Thyroid gland (tissue), 4 donors: ENCODE measurements at places on chromosomes 2 and 18.

DNA sequence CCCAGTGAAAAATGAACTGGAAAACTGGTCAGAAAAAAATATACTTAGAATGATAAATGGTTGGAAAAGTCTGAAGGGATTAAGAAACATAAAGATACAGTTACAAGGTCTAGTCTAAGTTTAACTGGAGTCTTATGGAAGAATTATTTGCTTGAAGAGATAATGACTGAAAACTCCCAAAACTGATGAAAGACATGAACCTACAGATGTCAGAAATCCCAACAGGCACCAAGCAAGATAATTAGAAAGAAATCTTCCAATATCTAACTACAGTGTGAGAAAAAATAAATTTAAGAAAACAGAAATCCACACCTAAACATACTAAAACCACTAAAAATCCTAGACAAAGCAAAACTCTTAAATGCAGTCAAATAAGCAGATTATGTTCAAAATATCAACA is 19.4 kb downstream of the SS18 start:
- H3K4me3 ChIP-seq: no peak overlapping the region
- peaks cover 10% of the 10 kb centered on the region for H3K4me1 ChIP-seq
- no peaks in the 10 kb centered on the region for H3K27me3 ChIP-seq
- DNase-seq: no peak

DNA sequence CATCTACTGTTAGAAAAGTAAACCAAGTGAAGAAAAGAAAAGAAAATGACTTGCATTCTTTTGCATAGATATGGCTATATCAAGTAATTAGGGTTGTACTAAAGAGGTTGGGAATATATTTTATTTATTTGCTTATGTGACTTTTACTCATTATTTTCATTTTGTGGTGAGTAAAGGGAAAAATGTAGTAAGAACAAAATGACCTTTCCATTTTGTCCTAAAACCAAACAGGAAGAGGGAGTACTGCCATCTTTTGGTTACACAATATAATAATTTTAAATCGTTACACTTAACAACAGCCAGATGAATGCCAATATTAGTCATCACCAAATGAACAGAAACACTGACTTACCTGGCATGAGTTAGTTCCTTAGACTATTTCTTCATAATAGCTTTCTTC is 47.3 kb upstream of the NDUFV2 start:
- no peak for DNase-seq
- no peak overlapping the region for H3K4me3 ChIP-seq
- H3K36me3 ChIP-seq: no peaks in the 10 kb centered on the region

GRCh38 chr2:72996117-72996502 is 75.4 kb downstream of the SFXN5 start:
- H3K4me3 ChIP-seq: no peak overlapping the region
- no peak for DNase-seq
- no peaks in the 10 kb centered on the region for H3K27me3 ChIP-seq
- H3K27ac ChIP-seq: no peak overlapping the region
- H3K36me3 ChIP-seq: no peaks in the 10 kb centered on the region
- no peaks in the 10 kb centered on the region for H3K4me1 ChIP-seq

GRCh38 chr2:181998041-181998835 is 12.6 kb downstream of the PPP1R1C start:
- no peak overlapping the region for H3K4me3 ChIP-seq
- H3K4me1 ChIP-seq: no peaks in the 10 kb centered on the region
- DNase-seq: no peak
- no peaks in the 10 kb centered on the region for H3K27me3 ChIP-seq
- no peaks in the 10 kb centered on the region for H3K36me3 ChIP-seq

DNA sequence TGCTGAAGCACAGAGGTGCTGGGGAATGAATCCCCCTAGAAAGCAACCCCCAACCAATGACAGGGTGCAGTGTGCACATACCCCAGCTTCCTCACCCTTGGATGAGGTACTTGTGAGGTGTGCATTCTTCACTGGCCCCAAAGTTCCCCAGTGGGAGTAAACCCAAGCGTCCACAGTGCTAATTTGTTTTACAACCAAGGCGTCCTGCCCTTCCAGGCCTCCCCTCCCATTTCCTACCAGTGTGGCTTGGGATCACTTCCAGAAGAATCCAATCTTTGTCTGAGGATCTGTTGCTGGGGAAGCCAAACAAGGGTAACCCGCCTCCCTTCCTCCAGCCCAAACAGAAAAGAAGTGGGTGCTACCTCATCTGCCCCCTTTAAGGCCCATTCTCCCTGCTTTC is 40.3 kb upstream of the TEX51 start:
- H3K4me1 ChIP-seq: no peaks in the 10 kb centered on the region
- no peaks in the 10 kb centered on the region for H3K27me3 ChIP-seq
- H3K4me3 ChIP-seq: no peak overlapping the region
- no peak overlapping the region for H3K27ac ChIP-seq
- DNase-seq: no peak
- H3K36me3 ChIP-seq: no peaks in the 10 kb centered on the region

- H3K36me3 ChIP-seq: no peaks in the 10 kb centered on the region
- H3K27me3 ChIP-seq: no peaks in the 10 kb centered on the region
- DNase-seq: no peak
- no peak overlapping the region for H3K27ac ChIP-seq
- H3K4me3 ChIP-seq: no peak overlapping the region
Measured at GRCh38 chr18:33951031-33951430, 273.7 kb downstream of the NOL4 start.

- no peak overlapping the region for H3K27ac ChIP-seq
- H3K4me3 ChIP-seq: no peak overlapping the region
Measured at GRCh38 chr2:167331636-167332232, 443.5 kb downstream of the XIRP2 start.
